HFFc6 (cell line): ENCODE measurements at places on chromosomes 6 and 20. TPM values are rescaled to one million over a fixed set of nuclear protein-coding genes. Genes with fewer than 3 reads are reported as not detected.

- no peak overlapping the region for H3K4me3 ChIP-seq
- peaks cover 3% of the 10 kb centered on the region for H3K27me3 ChIP-seq
- no peak overlapping the region for H3K27ac ChIP-seq
- no peaks in the 10 kb centered on the region for H3K36me3 ChIP-seq
These were observed 77.9 kb upstream of the BMP5 start for GRCh38 chr6:55953335-55953734.

DNA sequence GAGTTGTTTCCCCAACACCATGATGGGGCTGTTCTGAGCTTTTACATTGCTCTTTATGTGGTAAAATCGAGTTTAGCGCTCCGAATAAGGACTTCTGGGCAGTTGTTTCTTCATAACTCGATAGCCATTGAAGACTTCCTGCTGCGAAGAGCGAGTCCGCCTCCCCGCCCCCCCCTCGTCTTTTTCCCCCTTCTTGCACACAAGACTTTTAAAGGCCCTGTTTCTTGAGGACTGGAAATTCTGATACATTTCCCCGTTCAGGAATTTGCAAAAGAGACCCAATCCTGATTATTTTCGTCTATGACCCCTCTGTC is 1.5 kb upstream of the CITED2 start:
- peak overlapping the region; percentile 98 for H3K27ac ChIP-seq
- peaks cover 47% of the 10 kb centered on the region for H3K4me1 ChIP-seq
- peak overlapping the region; percentile 98 for H3K4me3 ChIP-seq
- DNase-seq: no peak

DNA sequence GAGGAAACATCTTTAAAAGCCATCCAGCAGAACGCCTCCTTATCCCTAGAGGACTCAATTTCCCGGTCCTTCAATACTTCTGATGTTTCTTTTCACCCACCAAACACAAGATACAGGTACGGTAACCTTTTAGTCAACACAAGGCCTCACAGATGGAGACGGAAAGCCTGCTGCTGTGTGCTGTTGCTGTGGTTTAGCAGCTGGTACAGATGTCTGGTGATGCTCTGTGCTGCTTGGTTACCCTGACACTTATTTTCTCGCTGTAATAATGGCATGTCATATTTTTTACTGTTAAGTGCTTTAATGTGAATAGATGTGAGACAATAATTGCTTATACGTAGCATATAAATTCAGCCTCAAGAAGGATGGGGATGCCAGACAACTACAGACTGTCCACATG is 25.3 kb downstream of the GMDS start:
- no peaks in the 10 kb centered on the region; the same call in 1 of the 2 replicates for H3K4me1 ChIP-seq
- no peak for DNase-seq
- H3K4me3 ChIP-seq: no peak overlapping the region
- H3K27ac ChIP-seq: no peak overlapping the region
- no peaks in the 10 kb centered on the region for H3K36me3 ChIP-seq

Gene KIF16B
- total RNA-seq: 0.37 to 3.2 TPM (median 0.37 TPM) in 3 replicates

- no peak for DNase-seq
- no peak overlapping the region for H3K27ac ChIP-seq
- H3K27me3 ChIP-seq: peaks cover 2% of the 10 kb centered on the region; the same call in 1 of the 2 replicates
- no peaks in the 10 kb centered on the region for H3K4me1 ChIP-seq
- no peak overlapping the region for H3K4me3 ChIP-seq
These were observed 182.3 kb downstream of the MBOAT1 start for GRCh38 chr6:20029979-20030378.
